ENCODE measurements at places on chromosomes 3 and 15.

GRCh38 chr3:184498986-184499606, 62.5 kb upstream of the EPHB3 start:
- no peak for DNase-seq

DNA sequence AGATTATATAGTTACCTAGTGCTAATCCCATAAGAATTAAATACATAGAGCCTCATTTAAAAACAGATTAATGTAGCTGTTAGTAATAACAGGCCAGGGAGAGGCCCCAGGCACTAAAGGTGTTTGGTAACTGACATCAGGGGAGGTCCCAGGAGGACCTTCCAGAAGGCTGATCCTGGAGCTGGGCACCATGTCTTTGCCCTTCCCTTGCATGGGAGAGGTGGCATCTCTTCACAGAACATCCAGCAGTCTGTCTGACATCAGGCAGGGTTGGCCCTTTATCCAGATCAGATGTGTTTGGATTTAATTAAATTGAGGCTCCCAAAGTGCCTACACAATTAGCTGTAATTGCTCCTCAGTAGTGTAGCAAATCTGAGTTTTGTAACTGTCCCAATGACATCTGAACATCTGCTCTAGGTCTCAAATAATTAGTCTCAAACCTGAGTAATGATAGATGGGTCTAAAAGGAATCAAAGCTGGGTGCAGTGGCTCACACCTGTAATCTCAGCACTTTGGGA, 53.0 kb downstream of the RLBP1 start:
- DNase-seq, result no peak

DNA sequence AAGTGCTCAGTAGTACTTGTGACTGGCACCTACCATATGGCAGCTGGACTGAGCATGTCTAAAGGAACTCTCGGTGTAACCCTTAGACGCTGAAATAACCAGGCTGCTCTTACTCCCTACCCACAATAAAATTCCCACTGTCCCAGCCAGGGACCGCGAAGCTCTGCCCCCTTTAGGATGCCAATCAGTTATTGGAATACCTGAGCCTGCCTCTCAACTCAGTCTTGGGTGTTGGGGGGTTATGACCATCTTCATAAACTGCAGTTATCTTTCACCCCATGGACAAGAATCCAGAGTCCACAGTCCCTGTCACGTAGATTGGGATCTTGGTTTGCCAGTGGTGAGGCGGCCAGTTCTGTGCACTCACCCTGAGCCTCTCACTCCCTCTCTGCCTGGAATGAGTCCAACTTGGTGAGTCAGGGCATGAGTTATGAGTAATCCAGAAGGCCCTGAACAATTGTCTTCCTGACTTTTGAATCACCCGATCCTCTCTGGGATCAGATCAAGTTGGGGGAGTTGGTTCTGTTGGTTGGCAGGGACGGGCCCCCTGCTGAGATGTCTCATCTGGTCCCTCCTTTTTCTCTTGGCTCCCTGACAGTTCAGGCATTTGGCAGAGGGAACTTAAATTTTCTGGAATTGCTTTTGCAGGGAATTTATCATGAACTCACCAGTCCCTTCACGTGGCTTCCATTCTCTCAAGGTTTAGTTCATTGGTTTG, 120.1 kb upstream of the UBE2E1 start:
- DNase-seq, result peak; percentile 13

- no peak for DNase-seq
Measured at GRCh38 chr3:52400275-52400793, 44.6 kb downstream of the SEMA3G start.

- no peak for DNase-seq
Measured at GRCh38 chr3:121595765-121596406, 2.7 kb downstream of the FBXO40 start.

DNA sequence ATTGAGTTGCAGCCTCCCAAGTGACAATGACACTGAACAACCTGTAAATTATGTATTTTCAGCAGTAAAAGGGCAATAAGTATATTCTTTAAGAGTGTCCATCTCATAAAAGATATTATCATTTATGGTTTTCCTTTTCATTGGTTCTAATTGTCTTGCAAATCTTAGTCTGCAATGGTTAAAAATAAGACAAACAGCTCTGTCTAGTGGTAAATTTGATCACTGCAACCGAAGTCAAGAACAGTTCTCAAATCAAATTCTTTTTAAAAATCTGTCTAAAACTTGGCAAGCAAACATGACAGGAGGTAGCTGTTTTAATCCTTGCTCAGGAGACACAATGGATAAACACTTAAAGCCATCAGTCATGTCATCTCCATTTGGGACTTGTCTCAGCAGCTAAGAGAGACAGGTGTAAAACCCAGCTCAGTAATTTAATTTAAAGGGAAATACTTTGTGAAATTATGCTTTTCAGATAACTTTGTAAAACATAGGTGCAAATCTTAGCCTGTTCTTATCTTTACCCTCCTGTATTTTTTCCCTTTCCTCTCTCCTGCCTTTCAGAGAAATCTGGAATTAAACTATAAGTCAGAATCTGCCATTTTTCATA, 150.3 kb upstream of the ARHGEF26 start:
- DNase-seq, result no peak

GRCh38 chr3:128879125-128879969, at the start of gene ACAD9:
Gene ACAD9, plus strand, starts transcription at chr3:128879620. Its CDS starts 72 bp downstream, at chr3:128879692.
- DNase-seq, result peak; percentile 99

GRCh38 chr15:79315623-79316328, 4.9 kb downstream of the TMED3 start:
- DNase-seq, result no peak

GRCh38 chr3:101230618-101231017, 89.8 kb downstream of the IMPG2 start:
- no peak for DNase-seq

DNA sequence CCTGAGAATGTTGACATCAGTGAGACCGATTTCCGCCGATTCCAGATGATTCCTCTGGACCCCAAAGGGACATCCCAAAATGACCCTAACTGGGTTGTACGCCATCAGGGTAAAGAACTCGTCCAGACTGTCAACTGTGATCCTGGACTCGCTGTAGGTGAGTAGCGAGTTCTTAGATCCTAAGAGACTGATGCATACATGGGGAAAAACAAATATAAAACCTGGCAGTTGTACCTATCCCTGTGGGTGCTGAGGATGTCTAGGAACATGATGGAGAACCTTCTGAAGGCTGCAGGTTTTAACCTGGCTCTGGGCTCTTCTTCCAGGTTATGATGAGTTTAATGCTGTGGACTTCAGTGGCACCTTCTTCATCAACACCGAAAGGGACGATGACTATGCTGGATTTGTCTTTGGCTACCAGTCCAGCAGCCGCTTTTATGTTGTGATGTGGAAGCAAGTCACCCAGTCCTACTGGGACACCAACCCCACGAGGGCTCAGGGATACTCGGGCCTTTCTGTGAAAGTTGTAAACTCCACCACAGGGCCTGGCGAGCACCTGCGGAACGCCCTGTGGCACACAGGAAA, 12.3 kb downstream of the THBS1 start:
- DNase-seq, result no peak

DNA sequence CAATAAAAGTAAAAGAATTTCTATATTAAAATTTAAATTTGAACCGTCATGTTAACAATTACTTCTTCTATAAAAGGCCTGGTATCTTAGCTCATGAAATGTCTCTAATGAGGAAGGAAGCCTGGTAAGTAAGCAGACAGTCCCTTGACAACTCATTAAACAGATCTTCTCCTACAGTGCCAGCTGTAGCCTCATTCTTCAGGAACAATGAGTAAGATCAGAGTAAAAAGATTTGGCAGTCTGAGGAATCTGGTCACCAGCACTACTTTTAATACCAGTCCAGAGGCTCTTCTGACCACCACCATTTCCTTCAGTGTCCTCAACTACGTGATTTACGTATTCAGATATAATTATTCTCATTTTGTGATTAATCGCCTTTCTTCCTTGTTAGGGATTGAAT, 955.0 kb upstream of the ALCAM start:
- no peak for DNase-seq

DNA sequence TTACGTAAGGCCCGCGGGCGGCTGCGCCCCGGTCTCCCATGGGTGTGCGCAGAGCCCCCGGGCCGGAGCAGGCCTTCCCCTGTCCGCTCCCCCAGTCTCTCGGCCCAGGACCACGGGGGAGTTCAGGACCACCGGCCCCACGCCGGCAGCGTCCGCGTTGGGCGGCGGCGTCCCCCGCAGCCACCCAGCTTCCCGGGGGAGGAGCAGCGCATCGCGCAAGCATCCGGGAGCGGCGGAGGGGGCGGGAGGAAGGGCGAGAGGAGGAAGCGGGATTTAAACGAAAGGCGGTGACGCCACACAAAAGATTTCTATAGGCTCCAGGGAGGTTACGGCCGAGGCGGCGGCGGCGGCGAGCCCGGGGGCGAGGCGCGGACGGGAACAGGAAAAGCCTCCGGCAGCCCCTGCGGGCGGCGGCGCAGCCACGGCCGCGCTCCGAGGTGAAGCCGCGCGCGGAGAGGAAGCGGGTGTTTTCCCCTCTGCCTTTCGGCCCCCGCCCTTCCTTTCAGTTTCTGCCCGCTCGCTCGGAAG, at the start of gene TLNRD1:
Gene TLNRD1, plus strand, starts transcription at position 300 of the 528 bp plus-strand sequence. CDS start 1,349 bp downstream, outside the sequence.
- peak; percentile 92 for DNase-seq

DNA sequence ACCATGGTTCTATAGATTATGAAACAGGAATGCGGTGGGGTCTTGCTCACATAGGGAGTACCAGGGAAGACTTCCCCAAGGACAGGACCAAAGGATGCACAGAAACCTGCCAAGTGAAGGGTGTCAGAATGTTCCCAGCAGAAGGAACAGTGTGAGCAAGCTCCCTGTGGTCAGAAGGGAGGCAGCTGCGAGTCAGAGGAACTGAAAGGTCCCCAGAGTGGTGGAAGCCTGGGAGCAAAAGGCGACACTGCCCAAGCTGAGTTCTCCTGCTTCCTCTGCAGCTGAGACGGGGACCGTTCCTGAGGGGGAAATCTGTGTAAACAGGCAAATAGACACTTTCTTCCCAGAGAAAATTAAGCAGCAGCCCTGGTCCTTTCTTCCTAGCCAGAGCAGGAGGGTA, 14.2 kb upstream of the SLC6A6 start:
- DNase-seq, result no peak

- no peak for DNase-seq
Measured at GRCh38 chr15:49815950-49816349, 195.1 kb downstream of the DTWD1 start.

- DNase-seq, result no peak
Measured at GRCh38 chr3:73437828-73438227, 186.9 kb downstream of the PDZRN3 start.

- DNase-seq, result no peak
Measured at GRCh38 chr3:160378331-160379109, 20.5 kb downstream of the IFT80 start.

- DNase-seq, result peak; percentile 59
Measured at GRCh38 chr3:71103430-71103921, 480.1 kb downstream of the FOXP1 start.

DNA sequence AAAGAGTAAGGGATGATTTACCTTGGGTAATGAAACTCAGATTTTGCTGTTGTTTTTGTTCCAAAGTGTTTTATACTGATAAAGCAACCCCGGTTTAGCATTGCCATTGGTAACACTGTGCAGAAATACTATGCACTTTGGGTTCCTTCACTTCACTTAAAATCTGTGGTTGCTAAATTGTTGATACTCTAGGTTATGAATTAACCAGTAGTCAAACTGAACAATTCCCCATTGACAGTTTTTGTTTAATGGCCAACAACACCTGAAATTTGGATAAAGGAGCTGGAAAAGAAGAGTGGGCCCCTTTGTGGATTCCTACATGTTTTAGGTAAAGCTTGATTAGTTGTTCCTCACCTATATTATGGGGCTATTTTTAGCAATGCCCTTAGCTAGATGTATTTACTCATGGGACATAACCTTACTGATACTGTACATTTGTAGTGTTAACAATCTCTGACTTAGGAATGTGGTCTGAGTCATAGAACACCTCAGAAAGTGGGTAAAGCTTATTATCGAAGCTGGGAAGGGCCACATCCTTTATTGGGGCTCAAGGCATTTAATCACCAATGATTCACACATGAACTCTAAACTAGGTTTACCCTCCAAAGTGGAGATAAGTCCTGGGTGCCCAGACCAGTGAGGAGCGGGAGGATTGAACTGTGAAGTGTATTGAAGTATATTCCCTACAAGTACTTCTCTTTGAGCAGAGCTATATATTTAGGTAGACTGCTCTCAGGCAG, 29.5 kb upstream of the THRB start:
- no peak for DNase-seq

GRCh38 chr3:135117977-135118376, 322.9 kb downstream of the EPHB1 start:
- DNase-seq, result no peak

DNA sequence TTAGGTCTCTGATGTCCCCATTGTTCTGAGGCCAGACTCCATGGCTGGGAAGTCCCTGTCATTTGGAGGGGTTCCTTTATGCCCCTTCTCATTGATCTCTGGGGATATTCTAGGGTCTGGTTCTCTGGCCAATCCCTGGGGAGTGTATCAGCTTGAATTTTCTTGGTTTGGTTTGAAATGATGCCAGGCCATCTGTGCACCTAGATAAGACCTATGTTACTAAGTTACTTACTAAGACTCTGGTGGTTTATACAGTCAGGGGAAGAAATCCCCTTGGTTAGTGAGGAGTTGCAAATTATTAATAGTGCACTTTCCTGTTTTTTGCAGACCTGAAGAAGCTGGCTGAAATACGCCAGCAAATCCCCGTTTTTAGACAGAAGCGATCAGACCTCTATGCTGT, 20.3 kb downstream of the NIT2 start:
- DNase-seq, result no peak

DNA sequence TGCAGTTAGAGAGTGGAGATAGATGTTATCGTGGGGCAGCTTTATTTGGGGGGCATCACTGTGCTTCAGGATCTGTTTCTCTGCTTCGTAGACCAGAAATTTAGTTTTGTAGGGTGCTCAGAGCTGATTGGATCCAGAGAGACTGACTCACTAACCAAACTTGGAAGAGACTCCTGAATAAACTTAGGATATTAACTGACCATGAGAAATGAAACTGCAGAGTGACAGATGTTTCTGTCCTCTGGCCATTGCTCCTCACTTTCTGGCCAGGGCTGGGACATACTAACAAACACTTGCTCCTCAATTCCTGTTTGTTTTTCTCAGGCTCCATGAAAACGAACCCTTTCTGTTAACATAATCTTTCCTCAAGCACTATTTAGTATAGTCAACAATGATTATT, 4.3 kb downstream of the ZNF592 start:
- DNase-seq, result no peak

DNA sequence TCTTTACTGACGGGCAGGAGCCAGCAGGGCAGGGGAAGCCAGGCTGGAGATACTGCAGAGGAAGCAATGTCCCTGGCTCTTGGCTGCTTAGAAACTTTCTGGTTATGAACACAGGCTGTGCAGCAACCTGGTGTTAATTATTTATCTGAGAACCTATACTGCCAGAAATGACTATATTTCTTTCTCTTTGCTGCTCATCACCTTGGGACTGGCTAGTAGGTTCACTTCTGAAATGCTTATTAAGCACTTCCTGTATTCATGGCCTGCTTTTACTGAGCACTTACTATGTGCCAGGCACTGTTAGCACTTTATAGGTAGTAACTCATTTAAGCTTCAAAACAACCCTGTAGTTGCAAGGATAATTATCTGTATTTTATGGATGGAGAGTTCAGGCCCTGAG, 57.6 kb downstream of the RAB11A start:
- DNase-seq, result no peak

DNA sequence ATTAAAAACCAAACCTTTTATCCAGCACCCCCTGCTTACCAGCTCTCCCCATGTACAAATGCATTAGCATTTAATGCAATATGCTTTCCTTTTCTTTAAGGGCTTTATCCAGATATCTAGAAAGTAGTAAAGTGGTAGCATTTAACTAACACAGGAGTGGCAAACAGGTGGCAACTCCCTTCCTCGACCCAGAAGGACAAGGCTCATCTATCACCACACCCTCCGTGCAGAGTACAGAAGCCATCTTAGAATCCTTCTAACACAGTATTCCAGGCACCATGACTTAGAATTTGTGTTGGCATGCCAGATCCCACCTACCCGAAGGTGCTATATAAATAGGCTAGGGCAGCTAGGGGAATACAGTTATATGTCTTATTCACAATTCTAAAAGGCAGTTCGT, 148.6 kb upstream of the NSMCE3 start:
- no peak for DNase-seq
